ENCODE measurements at places on chromosomes 2 and 18. TPM values are rescaled to one million over a fixed set of nuclear protein-coding genes. Genes with fewer than 3 reads are reported as not detected.

The TBR1 gene
- not detected for total RNA-seq

The PID1 gene
- not detected for total RNA-seq

The UGT1A4 gene
- total RNA-seq, result not detected

The COL4A4 gene
- not detected for total RNA-seq

The SLC4A3 gene
- total RNA-seq, result not detected

The AKAIN1 gene
- not detected for total RNA-seq

The LIMS4 gene
- total RNA-seq, result not detected

The SAG gene
- not detected for total RNA-seq

DNA sequence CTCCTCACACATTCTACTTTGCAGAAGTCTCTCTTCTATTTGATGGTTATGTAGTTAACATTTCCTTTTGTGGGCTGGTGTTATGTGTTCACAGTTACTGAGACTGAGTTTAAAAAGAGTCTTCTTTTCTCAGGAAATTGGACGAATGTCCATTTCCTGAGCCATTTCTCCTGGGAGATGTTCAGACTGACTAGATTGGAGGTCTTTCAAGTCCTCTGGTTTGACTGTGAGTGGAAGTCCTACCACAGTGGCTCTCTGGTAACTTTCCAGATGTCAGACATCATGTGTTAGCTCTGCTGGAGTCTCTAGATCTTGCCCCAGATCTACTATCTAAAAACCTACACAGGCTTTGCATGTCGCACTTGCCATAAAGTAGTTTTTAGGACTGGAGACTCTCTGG is 116.0 kb downstream of the GALR1 start:
- DNase-seq, result no peak

GRCh38 chr18:25805323-25805722 is 285.1 kb downstream of the SS18 start:
- DNase-seq, result no peak

DNA sequence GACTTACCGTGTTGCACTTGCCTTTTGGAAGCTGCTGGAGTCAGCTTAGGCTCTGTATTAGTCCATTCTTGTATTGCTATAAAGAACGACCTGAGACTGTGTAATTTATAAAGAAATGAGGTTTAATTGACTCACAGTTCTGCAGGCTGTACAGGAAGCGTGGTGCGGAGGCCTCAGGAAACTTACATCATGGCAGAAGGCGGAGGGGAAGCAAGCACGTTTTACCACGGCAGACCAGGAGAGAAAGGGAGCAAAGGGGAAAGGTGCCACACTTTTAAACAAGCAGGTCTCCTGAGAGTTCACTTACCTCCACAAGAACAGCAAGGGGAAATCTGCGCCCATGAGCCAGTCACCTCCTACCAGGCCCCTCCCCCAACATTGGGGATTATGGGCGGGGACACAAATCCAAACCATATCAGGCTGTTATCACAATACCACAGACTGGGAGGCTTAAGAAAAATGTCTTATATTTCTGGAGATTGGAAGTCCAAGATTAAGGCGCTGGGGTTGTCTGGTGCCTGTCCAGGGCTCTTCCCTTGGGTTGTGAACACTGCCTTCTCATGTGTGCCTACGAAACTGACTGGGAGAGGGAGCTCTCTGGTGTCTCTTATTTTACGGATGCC is 3.6 kb upstream of the D2HGDH start:
- DNase-seq, result no peak

- peak; percentile 35 for DNase-seq
Observed at GRCh38 chr2:7117076-7117475, 199.9 kb downstream of the RNF144A start.

Data from activated CD4-positive, alpha-beta T cell treated with anti-CD3 and anti-CD28 coated beads, Interleukin-2, amount 10 ng/mL, durations not matched to agents 24 days and 14 days (primary cell).